ENCODE measurements at places on chromosomes 12 and 14.

- no peak for DNase-seq
These were observed 222.1 kb downstream of the RPS29 start for GRCh38 chr14:49363821-49364751.

GRCh38 chr14:104680806-104681688, 8.4 kb upstream of the INF2 start:
- DNase-seq = peak; percentile 83

DNA sequence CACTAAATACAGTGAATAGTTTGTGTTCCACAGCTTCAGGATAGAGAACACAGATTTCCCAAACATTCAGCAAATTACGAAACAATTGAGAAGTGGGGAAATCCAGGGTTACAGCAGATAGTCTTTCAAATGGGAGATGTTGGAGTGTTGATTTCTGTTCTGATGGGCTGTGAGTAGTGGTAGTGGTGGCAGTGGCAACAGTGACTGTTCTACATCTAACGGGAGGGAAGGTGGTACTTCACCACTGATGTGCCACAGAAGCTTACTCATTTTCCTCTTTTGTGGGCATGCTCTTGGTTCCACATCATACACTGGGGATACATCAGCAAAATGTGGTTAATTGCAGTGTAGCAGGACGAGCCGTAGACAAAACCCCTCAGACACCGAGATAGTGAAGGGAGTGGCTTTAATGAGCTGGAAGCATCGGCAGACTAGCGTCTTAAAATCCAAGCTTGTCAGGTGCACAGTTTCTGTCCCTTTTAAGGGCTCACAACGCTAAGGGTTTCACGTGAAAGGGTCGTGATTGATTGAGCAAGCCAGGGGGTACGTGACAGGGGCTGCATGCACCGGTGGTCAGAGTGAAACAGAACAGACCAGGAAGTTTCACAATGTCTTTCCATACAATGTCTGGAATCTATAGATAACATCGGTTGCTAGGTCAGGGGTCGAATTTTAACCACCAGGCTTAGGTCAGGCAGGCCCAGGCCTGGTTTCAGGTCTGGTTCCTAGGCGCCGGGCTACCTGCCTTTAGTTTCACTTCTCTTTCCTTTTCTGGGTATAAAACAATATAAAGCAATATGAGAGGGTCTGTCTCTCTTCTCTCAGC, 330.6 kb upstream of the FBXO33 start:
- no peak for DNase-seq

DNA sequence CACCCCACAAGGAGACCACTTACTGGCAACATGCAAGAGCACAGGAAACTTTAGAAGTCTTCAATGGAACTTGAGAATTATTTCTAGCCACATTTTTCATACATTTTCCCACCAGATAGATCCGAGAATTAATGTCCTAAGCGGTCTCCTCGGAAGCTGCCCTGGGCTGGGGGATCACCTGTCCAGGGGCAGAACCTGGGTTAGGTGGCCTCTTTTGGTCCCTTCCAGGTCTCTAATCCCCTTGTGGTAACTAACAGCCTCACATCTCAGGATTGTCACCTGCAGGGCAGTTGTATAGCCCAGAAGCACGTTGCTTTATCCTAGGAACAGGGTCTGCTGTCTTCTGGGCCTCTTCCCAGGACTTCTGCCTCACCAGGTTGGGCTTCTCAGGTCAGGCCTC, 38.7 kb upstream of the PRMT8 start:
- no peak for DNase-seq

GRCh38 chr12:31117203-31118011, 43.7 kb downstream of the DDX11 start:
- peak; percentile 24 for DNase-seq

DNA sequence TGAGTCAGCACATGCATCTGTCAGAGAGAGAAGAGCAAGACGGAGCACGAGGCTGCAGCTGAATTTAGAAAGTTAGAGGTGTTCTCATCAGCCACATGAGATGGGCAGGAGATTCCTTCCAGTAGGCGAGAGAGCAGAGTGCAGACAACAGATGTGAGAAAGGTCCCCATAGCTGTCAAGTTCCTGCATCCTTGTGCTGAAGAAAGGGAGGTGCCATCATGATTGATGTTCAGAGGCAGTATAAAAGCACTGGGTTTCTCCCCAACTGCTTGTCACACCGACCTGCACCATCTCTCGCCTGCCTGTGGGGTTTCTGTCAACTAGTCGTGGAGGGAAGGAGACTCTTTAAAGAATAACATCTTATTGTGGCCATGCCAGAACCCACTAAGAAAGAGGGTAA, at the start of gene MYBPC1:
Gene MYBPC1 (plus strand): TSS at position 272 of the 400 bp plus-strand sequence. CDS start 100 bp downstream, at position 372.
- no peak for DNase-seq

DNA sequence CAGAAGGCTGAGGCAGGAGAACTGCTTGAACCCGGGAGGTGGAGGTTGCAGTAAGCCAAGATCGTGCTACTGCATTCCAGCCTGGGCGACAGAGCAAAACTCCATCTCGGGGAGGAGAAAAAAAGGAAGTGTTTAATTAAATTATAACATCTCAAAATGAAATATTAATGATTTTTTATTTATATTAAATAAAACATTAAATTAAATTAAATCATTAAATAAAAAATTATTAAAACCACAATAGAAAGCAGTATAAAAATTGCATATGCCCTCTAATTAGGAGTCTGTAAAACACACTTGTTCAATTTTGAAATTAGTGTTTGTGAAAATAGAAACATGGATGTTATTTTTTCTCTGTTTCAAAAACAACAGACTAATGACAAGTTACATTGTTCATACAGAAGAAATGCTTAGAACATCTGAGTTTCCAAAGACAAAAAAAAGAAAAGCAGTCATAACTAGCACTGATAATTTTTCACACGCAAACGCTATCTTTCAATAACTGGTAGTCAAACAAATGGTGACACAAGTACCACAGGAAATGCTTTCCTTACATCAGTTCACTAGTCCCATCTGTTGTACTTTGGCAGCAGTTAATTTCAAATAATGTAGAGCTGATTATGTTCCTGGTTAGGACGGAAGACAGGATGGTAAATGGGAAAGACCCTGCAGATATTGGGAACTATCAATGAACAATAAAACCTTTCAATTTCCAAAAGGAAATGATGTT, 54.9 kb downstream of the HECTD4 start:
- DNase-seq = no peak
